ENCODE measurements at places on chromosomes 4 and X. TPM values are rescaled to one million over a fixed set of nuclear protein-coding genes. Genes with fewer than 3 reads are reported as not detected.

SLC9B1 gene
- 0.33 TPM for total RNA-seq

TLR8 gene
- not detected for total RNA-seq

S100P gene
- total RNA-seq: not detected

DMD gene
- total RNA-seq: 2.3 TPM

EPHA5 gene
- total RNA-seq: not detected

ERCC6L gene
- 0.95 TPM for total RNA-seq

PDE6B gene
- total RNA-seq: 2.6 TPM

SYAP1 gene
- 23.2 TPM for total RNA-seq

FOXO4 gene
- total RNA-seq: 10.7 TPM

NUDT11 gene
- total RNA-seq: 0.52 TPM

GRIA3 gene
- total RNA-seq: not detected

GLUD2 gene
- 0.43 TPM for total RNA-seq

IL3RA gene
- 9.0 TPM for total RNA-seq

AIMP1 gene
- total RNA-seq: 16.7 TPM

TLR3 gene
- total RNA-seq: 0.60 TPM

PITX2 gene
- total RNA-seq: 0.09 TPM

SRPX gene
- total RNA-seq: 84.5 TPM

DGAT2L6 gene
- total RNA-seq: not detected

CNGA1 gene
- not detected for total RNA-seq

CTAG1A gene
- not detected for total RNA-seq

FOXR2 gene
- not detected for total RNA-seq

LGI2 gene
- total RNA-seq: under 0.01 TPM

CC2D2A gene
- 4.6 TPM for total RNA-seq

BMP3 gene
- under 0.01 TPM for total RNA-seq

SORCS2 gene
- total RNA-seq: not detected

GPR82 gene
- total RNA-seq: not detected

XAGE2 gene
- total RNA-seq: not detected

CCKAR gene
- total RNA-seq: not detected

UCP1 gene
- total RNA-seq: not detected

XPNPEP2 gene
- total RNA-seq: not detected

CD38 gene
- 10.9 TPM for total RNA-seq

RHOXF1 gene
- not detected for total RNA-seq
